Left renal pelvis (tissue), 4 donors: ENCODE measurements at places on chromosomes 13 and 19.

DNA sequence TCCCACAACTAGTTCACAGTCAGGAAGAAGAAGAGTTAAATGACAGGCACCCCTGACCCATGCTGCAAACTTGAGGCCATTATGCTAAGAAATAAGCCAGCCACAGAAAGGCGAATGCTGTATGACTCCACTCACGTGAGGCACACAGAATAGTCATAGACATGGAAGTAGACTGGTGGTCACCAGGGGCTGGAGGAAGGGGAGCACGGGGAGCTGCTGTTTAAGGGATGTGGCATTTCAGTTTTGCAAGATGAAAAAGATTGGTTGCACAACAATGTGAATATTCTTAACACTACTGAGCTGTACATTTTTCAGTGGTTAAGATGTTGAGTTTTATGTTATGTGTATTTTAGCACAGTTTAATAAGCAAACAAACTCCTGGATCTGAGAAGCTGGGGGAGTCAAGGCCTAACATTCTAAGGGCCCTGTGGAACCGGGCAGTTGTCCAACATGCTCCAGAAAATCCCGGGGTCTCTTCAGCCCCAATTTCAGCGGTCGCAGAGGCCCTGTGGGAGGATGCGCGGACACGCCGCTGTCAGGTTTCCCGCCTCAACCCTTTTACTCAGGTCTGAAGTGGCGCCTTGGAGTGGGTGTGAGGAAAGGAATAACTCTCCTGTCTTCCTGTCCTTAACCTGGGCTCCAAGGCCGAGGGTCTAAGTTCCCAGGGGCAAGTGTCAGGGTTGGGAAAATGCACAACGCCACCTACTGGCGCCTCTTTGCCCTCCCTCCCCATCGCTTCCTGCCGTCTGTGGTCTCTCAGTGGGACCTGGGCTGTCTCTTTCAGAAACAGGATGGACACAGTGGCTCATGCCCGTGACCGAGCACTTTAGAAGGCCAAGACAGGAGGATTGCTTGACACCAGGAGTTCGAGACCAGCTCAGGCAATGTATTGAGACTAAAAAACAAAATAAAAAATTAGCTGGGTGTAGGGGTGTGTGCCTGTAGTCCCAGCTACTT, 4.4 kb upstream of the TMEM272 start:
- no peak for DNase-seq

GRCh38 chr13:81394640-81395039, 1053.7 kb upstream of the SPRY2 start:
- no peak for DNase-seq

GRCh38 chr19:39997638-39998216, 867 bp downstream of the ZNF546 start:
- DNase-seq = no peak

GRCh38 chr13:31282741-31283455, 83.1 kb downstream of the B3GLCT start:
- no peak for DNase-seq

DNA sequence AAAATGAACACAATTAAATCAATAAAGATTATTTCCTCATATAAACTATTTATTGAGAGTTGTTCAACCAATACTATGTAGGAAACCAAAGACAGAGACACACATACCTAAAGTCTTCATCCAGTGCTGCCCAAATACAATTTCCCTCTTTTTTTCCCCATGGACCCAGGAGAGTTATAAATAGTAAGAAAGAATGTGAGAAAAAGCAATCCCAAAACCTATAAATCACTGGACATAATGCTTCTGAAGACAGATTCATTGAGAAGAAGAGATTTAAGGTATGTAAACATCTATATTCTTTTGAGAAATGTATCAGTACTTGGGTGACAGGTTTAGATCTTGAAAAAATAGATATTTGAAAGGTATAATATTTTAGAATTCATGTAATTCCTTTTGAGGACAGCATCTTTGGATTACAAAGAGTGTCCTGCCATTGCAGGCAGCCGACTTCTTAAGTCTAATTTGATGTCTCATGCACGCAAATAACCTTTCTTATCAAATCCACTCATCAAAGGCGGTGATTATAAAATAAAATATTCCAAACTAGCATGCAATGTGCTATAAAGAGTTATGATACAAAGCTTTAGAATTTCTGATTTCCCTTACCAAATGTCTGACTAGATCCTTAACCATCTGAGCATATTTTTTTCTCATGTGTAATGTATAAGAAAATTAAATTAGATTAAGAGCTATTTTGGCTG, 739.4 kb downstream of the LIG4 start:
- no peak for DNase-seq

GRCh38 chr19:28217022-28217421, 995.9 kb downstream of the UQCRFS1 start:
- no peak for DNase-seq
